ENCODE measurements at places on chromosomes 1 and 21.

DNA sequence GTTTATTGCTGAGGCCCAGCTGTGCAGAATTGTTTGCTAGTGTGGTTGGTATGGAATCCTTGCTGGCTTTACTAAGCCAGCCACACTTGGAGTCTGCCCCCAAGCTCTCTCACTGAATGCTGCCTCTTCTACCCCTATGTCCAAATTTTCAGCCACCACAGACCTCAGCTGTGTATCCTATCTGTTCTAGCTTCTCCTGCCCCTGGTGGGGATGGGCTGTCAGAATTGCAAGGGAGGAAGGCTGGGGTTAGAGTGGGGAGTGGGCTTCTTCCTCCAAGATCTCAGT lies 4.4 kb downstream of the NHLH1 start:
- no peak for DNase-seq

- no peak for DNase-seq
These were observed 82.8 kb downstream of the WDR4 start for GRCh38 chr21:42796327-42797062.

DNA sequence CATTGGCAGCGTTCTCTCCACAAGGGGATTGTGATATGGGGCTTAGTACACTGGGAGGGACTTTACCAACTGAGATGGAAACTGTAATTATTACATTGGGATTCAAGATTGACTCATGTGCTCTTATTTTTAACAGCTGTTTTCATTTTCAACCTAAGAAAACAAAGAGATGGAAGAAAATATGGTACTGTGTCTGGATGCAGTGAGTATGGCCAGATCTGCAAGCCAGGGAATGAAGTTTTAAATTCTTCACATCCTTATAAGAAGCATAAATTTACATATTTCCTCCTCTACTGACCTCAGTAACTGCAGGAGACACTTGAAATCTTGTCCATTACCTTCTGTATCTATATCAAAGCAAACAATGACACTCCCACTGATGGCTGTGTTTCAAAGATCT lies 81.5 kb upstream of the EDEM3 start:
- peak; percentile 41 for DNase-seq

- peak; percentile 77 for DNase-seq
These were observed at the start of gene NIBAN1 for GRCh38 chr1:184974056-184974836. TSS of gene NIBAN1 (minus strand) at chr1:184974508. CDS start at chr1:184974356, 152 bp downstream.

- DNase-seq = peak; percentile 30
These were observed 12.5 kb downstream of the CSDE1 start for GRCh38 chr1:114745291-114745690.

GRCh38 chr1:167054531-167054930 lies 35.6 kb downstream of the GPA33 start:
- DNase-seq = no peak

DNA sequence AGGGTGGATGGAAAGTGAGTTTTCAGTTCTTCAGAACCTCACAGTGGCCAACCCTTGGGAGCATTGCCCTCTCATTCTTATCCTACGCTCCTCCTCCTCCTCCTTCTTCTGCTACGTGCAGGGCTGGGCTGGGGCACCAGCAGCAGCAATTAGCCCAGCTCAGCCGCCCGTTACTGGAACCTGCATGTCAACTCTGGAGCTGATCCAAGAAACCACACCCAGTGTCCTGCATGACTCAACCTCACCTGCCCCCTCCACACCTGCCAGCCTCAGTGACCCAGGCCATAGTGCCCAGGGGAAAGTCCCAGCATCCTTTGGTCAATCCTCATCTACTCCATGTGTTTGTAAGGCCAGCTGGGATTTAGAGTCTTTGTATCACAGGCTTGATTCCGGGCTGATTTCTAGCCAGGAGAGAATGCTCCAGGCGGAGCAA lies 12.6 kb downstream of the ELF3 start:
- no peak for DNase-seq
